Small intestine (tissue), 16 donors: ENCODE measurements at places on chromosomes 5 and 9.

GRCh38 chr5:158899211-158899610 lies 200.5 kb downstream of the EBF1 start:
- no peak for DNase-seq

DNA sequence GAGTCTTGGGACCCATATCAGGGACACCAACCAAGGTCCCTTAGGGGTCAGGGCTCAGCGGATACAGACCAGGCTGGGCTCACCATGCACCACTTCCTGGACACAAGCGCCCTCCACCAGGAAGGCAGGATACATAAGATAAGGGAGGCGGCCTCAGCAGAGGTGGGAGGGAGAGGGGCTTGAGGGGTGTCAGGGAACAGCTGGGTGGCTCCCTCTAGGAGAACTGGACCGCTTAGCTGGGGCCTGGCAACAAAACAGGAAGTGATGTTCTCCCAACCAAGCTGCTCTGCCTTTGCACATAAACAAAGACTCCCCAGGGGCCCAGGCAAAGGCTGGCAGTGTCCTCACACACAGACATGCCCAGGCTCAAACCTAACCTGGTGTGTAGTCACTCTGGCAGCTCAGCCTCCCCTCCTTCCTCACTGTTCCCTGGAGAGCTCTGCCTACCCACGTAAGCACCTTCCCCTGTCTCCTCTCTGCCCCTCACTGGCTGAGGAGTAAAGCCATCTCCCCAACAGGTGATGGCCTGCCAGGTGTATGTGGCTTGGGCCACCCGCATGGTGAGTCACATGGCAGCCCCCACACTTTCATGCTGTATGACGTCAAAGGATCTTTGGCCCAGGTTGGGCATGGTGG lies 5.8 kb upstream of the BICD2 start:
- DNase-seq: peak; percentile 43

DNA sequence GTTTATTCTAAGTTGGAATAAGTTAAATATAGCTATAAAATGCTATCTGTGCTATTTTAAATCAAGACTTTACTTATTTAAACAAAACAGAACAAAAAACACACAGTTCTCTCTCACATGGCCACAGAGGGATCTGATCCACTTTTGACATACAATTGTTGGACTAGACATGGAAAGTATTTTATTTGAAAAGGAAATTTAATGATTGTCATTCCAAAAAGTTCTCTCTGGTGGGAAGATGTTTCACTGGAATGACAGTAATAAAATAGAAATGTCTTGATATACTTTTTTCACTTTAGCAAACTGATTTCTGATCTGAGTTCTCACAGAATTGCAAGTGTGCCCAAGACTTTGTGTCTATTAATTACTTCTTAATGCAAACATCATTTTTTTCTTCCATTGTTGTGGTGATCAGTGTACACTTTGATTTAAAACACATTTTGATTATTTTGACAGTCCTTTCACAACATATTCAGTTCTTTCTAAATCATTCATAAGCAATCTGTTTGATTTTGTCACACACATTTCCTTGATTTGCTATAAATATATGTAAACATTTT lies 30.1 kb upstream of the MINAR2 start:
- no peak for DNase-seq

DNA sequence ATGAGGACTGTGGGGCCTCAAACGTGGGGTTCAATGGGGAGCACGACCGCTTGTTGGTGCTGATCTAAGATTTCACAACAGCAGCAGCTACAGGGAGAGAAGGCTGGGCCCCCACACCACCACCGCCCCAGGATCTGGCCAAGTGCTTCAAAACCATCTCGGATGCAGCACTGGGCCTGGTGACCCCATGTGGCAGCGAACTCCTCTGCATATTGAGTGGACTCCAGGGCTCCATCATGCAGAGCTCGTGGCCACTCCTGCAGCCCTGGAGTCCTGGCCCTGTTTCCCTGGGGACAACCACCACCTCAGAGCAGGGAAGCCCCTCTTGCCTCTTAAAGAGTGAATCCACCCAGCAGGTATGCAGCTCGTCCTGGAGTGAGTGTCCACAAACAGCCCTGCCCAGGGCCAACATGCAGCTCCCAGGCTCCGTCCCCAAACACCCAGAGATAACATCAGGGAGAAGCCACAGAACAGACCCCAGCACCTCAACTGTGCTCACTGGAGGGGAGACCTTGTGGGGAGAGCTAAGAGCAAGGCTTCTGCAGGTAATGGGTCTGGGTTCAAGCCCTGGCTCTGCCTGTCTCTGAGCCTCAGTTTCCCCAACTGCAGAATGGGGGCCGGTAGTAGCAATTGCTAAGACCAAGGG lies 103.1 kb upstream of the SARDH start:
- DNase-seq: no peak

GRCh38 chr9:3332802-3333201 lies 193.0 kb downstream of the RFX3 start:
- no peak for DNase-seq

- no peak for DNase-seq
Observed at GRCh38 chr5:150073086-150073625, 13.2 kb downstream of the CSF1R start.

GRCh38 chr5:179954434-179954833 lies 46.7 kb upstream of the TBC1D9B start:
- no peak for DNase-seq

DNA sequence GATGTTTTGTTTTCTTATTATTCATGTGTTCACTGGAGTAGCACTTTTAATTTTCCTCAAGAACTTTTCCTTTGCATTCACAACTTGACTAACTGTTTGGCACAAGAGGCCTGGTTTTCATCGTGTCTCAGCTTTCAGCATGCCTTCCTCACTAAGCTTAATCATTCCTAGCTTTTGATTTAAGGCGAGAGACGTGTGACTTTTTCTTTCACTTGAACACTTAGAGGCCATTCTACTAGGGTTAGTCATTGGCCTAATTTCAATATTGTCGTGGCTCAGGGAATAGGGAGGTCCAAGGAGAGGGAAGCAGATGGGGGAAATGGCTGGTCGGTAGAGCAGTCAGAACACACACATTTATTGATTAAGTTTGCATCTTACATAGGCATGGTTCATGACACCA lies 94.0 kb downstream of the ZNF462 start:
- no peak for DNase-seq

- no peak for DNase-seq
Observed at GRCh38 chr5:54446379-54446732, 9.1 kb upstream of the HSPB3 start.

- no peak for DNase-seq
Observed at GRCh38 chr9:111013707-111014106, 24.6 kb downstream of the LPAR1 start.

- no peak for DNase-seq
Observed at GRCh38 chr9:21244836-21245235, 5.0 kb upstream of the IFNA14 start.
